ENCODE measurements at places on chromosomes 7 and 10.
A peak's percentile ranks its signal among the peaks of the same experiment; 100 is the strongest.

DNA sequence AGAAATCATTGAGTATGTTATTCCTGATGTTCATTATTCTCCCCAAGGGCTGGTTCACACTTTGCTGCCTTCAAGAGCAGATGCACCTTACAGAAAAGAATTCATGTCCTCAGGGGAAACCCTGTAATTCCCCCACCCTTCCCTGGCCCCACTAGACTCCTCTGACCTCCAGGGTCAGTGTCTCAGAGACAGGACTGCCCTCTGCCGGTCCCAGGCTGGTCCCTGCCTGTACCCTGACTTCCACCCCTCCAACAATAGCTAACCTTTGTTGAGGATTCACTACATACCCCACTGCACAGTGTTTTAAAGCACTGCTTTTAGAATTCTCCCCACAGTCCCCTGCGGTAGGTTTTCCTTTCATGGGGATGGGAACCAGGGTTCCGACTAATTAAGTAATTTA is 4.4 kb upstream of the SEPHS1 start:
- DNase-seq, result peak; percentile 7

GRCh38 chr7:50213622-50214017 is 90.9 kb upstream of the IKZF1 start:
- no peak for DNase-seq

- no peak for DNase-seq
Measured at GRCh38 chr7:68213838-68214237, 1217.2 kb downstream of the TYW1 start.

- no peak for DNase-seq
Measured at GRCh38 chr7:128452552-128452951, 3.1 kb upstream of the HILPDA start.

DNA sequence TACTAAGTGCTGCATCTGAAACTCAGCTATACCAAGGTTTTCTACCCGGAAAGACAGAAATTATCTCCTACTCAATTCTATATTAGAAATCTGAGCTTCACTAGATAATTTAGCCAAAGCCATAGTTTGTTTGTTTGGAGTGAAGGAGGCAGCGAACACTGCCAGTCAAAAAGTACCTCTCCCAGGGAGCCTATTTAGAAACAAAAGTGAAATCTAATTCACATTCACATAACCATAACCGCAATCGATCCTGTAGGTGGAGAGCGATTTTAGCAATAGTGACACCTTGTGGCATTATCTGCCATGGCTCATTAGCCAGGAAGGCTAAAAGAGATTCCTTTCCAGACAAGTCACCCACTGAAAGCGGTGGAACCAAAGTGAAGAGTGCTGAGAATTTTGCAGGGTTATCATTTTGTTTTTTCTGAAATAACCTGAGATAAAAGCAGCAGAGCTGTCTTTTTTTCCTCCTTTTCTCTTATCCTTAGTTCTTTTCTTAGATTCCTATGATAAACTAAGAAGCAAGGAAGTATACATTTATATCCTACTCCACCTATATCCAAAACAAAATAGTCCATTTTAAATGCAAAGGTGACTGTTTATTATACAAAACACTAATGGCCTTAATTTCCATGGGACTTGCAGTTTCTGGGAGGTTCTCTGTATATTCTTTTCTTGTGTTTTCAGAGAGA is 83.7 kb upstream of the BET1 start:
- peak; percentile 83 for DNase-seq

- DNase-seq, result peak; percentile 91
Measured at GRCh38 chr7:142248166-142249160, 9.4 kb downstream of the PRSS58 start.

DNA sequence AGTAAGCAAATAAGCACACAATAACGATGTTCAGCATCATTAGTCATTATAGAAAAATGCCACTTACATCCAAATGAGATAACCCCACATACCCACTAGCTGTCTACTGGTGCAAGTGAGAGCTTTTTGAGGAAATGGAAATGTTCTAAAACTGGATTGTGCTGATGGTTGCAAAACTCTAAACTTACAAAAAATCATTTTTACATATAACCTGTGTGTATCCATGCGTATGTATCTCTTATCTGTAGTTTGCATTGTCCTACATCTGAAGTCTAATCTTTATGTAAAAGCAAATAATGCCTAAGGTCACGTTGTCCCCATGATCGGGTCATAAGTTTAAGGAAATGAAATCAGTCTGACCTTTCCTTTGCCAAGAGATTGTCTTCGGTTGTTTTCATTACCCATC is 81.6 kb upstream of the DNAJB6 start:
- DNase-seq, result no peak

- DNase-seq, result no peak
Measured at GRCh38 chr10:131925716-131926115, 24.9 kb downstream of the PPP2R2D start.

GRCh38 chr10:36556468-36556867 is 568.9 kb upstream of the ANKRD30A start:
- no peak for DNase-seq

DNA sequence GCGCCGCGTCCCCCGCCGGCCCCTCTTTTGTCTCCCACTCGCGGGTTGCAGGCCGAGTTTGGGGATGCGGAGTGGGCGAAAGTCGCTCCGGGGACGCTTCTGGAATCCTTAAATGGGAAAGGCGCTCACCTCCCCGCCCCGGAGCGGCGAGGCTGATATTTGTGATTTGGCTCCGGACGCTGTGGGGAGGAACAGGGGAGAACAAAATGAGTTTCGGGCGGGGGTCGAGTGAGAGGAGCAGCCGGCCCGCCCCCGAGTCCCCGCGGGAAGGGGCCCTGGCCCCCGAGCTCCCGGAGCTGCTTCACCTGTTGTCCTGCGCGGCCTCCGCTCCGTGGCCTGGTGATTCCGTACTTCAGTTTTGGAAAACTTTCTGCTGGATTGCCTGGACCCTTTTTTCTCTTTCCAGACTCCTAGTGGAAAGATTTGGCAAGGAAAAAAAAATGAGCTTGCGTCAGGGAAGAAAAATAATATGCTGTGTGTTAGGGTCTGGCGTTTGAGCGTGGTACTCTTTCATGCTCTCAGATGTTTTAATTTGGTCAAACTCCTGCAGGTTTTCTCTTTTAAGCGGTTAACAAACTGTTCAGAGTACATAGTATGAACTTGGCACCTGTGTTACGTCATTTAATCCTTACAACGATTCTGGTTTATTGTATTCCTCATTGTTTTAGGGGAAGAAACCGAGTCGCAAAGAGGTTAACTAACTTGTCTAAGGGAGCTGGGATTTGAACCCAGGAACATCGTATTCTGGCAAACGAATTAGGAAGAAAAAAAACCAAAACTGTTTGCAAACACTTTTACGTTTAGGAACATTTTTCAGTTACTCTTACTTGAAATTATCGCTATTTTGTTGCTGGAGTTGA is 924 bp downstream of the BMPR1A start:
- peak; percentile 54 for DNase-seq

GRCh38 chr10:32004161-32004591 is 52.0 kb downstream of the KIF5B start:
- peak; percentile 25 for DNase-seq

DNA sequence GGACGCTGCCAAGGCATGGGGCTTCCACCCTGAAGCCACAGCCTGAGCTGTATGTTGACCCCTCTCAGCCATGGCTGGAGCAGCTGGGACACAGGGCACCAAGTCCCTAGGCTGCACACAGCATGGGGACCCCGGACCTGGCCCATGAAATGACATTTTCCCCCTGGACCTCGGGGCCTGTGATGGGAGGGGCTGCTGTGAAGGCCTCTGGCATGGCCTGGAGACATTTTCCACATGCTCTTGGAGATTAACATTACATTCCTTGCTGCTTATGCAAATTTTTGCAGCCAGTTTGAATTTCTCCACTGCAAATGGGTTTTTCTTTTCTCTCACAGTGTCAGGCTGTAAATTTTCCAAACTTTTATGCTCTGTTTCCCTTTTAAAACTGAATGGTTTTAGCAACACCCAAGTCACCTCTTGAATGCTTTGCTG is 463.6 kb downstream of the ZWINT start:
- no peak for DNase-seq

DNA sequence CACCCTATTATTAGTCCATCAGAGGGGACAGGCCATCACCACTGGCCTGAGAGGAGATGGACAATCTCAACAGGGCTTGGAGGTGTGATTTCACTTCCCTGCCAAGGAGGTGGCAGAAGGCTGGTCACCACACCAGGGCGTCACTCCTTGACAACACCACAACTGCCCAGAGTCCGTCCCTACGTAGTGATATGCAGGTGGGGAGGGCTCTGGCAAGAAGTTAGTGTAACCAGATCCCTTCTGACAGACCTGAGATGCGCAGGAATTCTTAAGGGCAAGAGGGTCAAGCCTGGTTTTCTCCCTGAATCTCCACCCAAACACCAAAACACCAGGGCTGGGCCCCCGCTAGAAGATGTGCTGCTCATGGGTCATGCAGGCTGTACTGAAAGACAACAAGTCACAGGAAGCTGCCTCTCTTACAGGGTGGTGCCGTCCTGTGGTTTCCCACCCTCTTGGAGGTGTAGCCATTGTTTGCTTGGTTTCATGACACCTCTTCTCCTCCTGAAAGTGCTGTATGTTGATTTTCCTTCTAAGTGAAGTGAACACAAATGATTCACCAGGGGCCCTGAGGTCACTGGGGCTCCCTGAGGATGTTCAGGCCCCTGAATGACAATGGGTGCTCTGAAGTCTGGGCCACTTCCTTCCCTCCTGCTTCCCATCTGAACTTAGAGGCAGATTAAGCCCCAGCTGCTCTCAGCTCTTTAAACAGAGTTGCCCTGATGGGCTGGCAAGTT is 27.1 kb downstream of the ATXN7L1 start:
- peak; percentile 34 for DNase-seq

- peak; percentile 37 for DNase-seq
Measured at GRCh38 chr10:6089334-6090219, 743 bp downstream of the RBM17 start.

DNA sequence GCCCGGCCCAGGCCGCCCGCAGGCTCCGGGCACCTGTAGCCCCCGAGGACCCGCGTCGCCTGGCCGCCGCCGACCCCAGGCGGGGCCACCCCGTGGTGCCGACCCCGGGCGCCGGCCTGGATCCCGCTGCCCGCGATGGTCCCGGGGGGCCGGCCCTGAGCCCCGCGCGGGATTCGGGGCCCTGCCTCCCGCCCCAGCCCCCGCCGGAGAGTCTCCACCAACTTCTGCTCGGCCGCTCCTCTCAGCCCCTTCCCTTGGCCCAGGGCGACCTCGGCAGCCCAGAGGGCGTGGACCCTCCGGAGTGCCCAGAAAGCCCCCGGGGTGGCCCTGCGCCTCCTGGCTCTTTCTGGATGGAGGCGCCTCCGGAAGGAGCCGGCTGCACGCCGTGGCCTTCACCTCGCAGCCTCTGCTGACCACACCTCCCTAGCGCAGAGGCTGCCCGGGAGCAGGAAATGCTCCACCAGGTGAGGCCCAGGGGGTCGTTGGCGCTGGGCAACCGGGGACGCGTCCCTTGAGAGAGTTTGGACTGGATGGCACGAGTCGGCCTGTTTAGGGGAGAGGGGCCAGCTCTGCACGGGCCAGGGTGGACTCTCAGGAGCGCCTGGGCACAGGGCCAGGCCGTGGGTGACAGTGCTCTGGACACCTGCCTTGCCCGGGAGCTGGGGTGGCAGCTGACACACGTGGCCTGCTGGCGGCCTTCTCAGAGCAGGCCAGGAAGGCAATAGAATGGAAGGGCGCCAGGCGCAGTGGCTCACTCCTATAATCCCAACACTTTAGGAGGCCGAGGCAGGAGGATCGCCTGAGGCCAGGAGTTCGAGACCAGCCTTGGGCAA is 529 bp downstream of the ZNF853 start:
- peak; percentile 44 for DNase-seq

GRCh38 chr10:26468700-26469099 is 30.6 kb downstream of the APBB1IP start:
- no peak for DNase-seq

- no peak for DNase-seq
Measured at GRCh38 chr10:63578501-63578900, 57.3 kb downstream of the REEP3 start.

- no peak for DNase-seq
Measured at GRCh38 chr10:4181621-4182049, 396.6 kb upstream of the KLF6 start.

- DNase-seq, result no peak
Measured at GRCh38 chr7:73852500-73852899, 8.5 kb upstream of the TMEM270 start.

GRCh38 chr10:99170116-99170675 is 65.5 kb downstream of the HPSE2 start:
- no peak for DNase-seq

DNA sequence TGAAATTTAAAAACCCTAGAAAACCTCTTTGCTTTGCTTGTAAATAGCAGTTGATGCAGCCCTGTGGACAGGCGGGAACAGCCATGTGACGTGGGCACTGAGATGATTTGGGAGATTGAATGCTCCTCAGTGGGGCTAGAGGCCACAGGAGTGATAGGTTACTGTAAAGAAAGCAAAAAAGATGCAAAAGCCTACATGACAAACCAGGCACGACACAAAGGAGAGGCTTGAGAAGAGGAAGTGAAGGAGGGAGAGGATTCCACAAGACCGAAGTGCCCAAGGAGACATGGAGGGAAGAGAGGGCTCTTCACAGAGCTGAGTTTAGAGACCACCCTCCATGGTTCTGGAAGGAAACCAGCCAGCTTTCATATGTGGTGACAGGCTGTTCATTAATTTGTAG is 25.7 kb downstream of the IKZF1 start:
- DNase-seq, result no peak

DNA sequence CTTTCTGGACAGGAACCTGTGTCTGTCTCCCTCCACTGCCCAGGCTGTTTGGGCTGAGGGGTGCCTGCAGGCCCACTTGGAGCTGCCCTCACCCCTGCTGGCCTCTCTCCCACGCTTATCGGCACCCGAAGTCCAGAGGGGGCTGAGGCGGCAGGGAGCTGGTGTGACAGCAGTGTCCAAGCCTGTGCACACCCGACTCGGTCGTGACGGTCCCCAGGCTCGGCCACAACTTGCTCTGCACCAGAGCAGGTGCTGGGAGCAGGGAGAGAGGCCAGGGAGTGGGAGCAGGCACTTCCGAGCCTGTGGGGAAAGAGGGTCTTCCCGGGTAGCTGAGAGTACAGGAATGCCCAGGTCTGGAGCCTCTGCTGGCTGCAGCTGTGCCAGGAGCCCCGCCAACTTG is 23.0 kb downstream of the INPP5F start:
- DNase-seq, result no peak

DNA sequence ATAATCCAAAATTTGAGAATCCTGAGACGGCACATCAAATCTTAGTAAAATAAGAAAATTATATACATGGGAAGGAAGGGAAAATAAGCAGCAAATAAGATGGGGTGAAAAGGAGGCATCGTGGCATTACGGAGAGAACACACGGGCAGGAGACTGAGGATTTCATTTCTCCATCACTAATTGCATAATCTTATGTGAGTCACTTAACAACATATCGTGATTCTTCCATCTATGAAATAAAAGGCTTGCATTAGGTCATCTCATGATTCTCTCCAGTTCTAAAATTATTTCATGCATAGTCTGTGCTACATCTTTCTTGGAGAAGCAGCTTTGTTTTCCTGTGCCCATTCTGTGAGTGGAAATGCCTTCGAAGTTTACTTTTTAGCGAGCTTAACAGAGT is 288.7 kb downstream of the LRMDA start:
- DNase-seq, result no peak
